ENCODE measurements at places on chromosomes 7 and 10.

DNA sequence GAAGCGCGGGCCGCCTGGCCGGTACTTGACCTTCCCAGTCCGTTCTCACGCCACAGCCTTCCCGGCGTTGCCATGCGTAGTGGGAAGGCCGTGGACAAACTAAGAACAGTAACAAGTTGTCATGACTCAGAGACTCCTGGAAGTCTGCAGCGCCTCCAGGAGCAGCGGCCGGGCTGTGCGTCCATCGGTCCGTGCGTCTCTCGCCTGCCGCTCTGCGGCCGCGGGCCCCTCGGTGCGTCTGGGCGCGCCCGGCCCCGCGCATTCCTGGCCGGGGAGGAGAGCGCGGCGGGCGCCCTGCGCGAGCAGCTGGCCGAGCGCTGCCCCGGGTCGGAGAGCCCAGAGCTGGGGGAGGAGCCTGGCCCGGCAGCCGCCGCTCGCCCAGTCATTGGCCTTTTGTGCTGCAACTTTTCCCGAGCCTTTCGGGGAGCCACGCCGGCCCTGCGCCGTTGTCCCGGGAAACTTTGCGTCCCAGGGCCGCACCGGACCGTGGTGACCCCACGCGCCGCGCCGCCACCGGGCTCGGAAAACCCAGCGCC is 123.7 kb downstream of the TACC2 start:
- peak; percentile 96 for DNase-seq

- no peak for DNase-seq
These were observed 11.7 kb downstream of the PTPRE start for GRCh38 chr10:127918572-127918971.

GRCh38 chr7:30136117-30136731 is 1.4 kb downstream of the MTURN start:
- DNase-seq = no peak

DNA sequence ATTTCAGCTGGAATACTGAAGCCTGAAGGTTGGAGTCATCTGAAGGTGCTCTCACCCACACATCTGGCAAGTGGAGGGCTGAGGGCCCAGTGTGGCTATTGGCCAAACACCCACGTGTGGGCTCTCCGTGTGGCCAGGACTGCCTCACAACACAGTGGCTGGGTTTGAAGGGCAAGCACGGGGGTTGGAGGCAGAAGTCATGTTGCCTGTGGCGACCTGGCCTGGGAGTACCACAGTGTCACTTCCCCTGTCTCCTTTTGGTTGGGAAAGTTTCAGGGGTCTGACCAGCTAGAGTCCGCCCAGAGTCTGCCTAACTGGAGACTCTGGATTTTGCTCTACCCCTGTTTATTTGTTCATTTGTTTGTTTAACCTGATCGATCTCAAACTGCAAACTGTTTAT is 169.5 kb downstream of the DNAJB6 start:
- DNase-seq = no peak

- no peak for DNase-seq
These were observed 191.5 kb downstream of the PHTF2 start for GRCh38 chr7:77989981-77990566.

GRCh38 chr10:24681572-24682088 is 42.1 kb downstream of the ARHGAP21 start:
- no peak for DNase-seq

- peak; percentile 14 for DNase-seq
These were observed 142.8 kb upstream of the SEMA3A start for GRCh38 chr7:84337429-84337828.

GRCh38 chr7:24349339-24349738 is 65.3 kb downstream of the NPY start:
- no peak for DNase-seq

DNA sequence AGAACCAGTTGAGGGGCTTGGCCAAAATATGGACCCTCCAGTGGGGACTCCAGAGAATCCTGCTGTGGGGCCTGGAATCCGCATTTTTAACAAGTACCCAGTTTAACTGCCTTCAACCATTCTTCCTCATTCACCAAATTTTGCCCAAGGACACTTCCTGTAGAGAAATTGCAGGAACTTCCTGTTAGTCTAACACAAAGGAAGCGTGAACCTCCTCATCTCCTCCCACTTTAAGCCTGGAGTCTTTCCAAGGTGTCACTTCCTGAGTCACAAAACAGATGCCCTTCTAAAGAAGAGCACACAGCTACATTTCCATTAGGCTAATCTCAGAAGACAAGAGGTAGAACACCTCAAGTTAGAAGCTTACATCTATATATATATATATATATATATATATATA is 188.4 kb downstream of the PPP1R17 start:
- DNase-seq = no peak

GRCh38 chr10:19767876-19768275 is 48.4 kb upstream of the PLXDC2 start:
- no peak for DNase-seq

DNA sequence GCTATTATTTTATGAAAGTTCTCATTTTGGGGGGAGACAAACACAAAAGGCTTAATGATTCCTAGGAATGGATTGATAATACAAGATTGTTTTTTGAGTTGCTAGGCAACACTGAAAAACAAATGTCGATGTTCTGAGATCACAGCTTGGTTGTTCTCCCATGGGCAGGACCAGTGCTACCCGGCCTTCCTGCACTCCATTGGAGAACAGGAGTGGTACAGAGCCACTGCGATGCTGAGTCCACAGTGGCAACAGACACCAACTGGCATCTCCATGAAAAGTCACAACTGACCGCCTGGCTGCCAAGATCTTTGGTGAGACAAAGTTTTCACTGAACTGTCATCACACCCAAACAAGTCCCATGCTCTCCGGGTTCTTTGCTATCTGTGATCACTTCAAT is 68.9 kb upstream of the NMT2 start:
- peak; percentile 86 for DNase-seq

DNA sequence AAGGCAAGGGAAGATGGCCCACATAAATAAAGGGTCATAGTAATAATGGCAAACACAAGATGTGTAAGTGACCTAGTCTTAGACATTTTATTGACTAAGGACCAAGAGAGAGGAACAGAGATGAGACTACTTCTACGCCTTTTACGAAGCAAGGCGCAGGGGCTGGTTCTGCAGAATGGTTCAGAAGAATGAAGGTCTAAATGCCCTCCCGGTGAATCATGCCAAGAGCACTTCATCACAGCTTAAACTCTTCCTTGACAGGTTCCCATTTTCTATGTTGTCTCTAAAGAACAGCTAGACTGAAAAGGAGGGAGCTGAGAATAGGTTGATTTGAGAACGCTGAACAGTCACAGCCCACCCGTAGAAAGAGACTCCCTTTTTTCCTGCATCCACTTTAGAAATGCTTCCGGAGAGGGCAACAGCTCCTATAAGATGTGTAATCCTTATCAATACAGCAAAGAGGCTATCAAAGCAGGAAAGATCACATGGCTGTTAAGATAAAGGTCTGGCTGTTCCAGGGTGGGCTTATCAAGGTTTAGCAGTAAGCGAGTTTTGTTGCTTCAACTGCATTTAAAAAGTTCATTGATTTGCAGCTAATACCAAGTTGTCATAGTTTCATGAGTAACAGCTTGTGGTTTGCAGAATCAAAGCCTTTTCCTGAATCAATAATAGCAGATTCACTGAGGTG is 93.4 kb upstream of the AUTS2 start:
- DNase-seq = no peak

DNA sequence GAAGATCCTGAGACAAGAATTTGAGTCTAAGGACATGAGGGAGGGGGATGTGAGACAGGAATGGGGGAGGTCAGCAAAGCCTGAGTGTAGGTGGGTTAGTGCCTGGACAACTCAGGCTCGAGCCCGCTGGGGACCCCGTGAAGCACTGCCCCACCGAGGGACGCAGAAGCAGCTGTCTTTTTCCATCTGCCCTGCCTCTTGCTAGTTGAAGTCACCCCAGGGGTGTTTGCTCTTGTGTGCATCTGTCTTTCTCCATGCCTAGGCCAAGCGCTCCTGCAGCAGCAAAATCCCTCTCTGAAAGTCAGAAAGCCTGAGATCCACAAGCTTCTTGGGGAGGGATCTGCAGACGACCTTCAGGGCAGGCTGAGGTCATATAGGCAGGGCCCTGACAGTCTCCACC is 79.0 kb upstream of the CELF2 start:
- DNase-seq = no peak

GRCh38 chr10:119826771-119827170 is 45.9 kb downstream of the MCMBP start:
- DNase-seq = no peak
